HT1080 (cell line): ENCODE measurements at places on chromosomes 3 and 15. TPM values are rescaled to one million over a fixed set of nuclear protein-coding genes. Genes with fewer than 3 reads are reported as not detected.
A peak's percentile ranks its signal among the peaks of the same experiment; 100 is the strongest.

The TMOD2 gene
- 0.73 and 2.2 TPM in 2 replicates for total RNA-seq

DNA sequence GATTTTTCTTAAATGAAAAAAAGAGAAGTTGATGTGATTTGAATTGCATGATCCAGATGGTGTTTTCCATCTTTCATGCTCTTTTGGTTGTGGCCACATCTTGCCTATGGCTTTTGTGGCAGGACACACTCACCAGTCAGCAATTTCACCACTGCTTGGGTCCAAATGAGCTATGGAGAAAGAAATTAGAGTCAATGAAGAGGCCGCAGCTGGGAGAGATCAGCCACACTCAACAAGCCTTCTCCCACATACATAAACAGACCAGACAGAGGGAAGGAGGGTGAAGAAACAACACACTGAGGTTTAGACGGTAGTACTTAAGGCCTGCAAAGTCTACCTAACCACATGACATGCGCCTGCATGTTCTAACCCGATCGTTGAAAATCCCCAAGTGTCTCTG, 110.7 kb upstream of the CDIN1 start:
- DNase-seq, result peak; percentile 39

The NR2E3 gene
- total RNA-seq, result not detected in 2 replicates

- DNase-seq, result peak; percentile 17
Observed at GRCh38 chr15:80242132-80242769, 9.8 kb downstream of the CTXND1 start.

The OR5K3 gene
- total RNA-seq, result not detected in 2 replicates

DNA sequence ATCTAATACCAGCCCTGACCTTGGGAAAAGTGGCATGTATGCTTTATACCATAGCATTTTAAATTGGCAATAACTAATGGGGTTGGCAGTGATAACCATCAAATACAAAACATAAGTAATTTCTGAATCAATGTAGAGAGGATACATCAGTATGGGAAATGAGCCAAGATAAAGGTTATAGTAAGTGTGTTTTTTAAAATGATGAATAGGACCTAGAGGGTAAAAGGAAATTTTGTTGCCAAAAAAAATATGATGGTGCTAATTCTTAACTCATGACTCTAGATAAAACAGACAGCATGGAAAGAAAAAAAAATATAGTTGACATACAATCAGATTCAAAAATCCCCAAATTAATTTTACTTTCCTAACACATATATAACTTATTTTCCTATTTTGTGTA, 75.4 kb upstream of the ROBO1 start:
- DNase-seq, result no peak

The SLC6A11 gene
- total RNA-seq, result not detected in 2 replicates

The GNAT1 gene
- total RNA-seq, result not detected in 2 replicates

The GP9 gene
- total RNA-seq, result not detected in 2 replicates

GRCh38 chr3:51173518-51174271, 211.4 kb upstream of the MANF start:
- no peak for DNase-seq

The ADCY5 gene
- 0.30 and 1.7 TPM in 2 replicates for total RNA-seq

The SLC12A1 gene
- total RNA-seq, result not detected in 2 replicates

GRCh38 chr15:68572921-68573320, 5.9 kb upstream of the CORO2B start:
- no peak for DNase-seq

DNA sequence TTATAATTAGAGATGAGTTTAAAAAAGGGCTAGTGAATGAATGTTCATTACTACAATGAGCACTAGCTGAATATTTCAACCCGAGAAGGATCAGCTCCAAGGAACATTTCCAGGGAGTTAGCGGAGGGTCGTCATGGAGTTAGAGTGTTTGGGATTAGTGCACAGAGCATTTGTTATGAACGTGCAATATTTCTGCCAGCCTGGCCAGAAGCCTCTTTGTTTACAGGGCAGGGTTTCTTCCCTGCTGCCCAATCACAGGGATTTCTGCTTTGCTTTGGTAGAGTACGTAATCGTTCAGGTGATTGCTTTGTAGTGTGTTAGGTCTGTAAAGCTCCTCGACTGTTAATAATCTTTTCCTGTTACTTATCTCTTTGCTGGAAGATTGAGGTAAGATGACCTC, 5.9 kb downstream of the CGNL1 start:
- DNase-seq, result no peak

GRCh38 chr3:23546181-23546580, 259.6 kb upstream of the UBE2E1 start:
- no peak for DNase-seq

GRCh38 chr3:16587047-16587680, 18.1 kb downstream of the DAZL start:
- no peak for DNase-seq

GRCh38 chr3:133486658-133487057, 86.8 kb downstream of the BFSP2 start:
- no peak for DNase-seq

GRCh38 chr3:45525920-45526203, 68.7 kb upstream of the LIMD1 start:
- DNase-seq, result no peak

GRCh38 chr3:171643681-171644080, 166.6 kb downstream of the PLD1 start:
- no peak for DNase-seq

GRCh38 chr3:131714585-131715220, 211.9 kb upstream of the MRPL3 start:
- no peak for DNase-seq

DNA sequence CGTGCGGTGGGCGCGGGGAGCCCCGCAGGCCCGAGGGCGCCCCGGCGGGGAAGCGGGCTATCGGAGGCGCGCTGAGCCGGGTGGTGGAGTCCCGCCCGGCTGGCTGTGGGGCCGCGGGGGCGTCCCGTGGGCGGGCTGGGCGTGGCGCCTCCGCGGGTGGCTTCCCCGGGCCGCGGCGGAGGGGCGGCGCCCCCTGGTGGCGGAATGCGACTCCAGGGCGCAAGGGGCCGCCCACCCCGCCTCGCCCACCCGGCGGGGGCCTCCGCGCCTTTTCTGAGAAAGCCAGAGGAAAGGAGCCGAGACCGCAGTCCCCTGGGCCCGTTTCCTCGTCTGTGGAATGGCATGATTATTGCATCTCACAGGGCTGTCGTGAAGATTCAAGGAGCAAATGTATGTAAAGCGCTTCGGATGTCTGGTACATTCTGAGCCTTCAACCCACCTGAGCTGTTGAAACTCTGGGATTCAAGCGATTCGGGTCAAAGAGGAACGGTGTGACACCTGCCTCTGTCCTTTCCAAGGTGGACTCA, 31.9 kb upstream of the RAB6B start:
- no peak for DNase-seq

The COL6A5 gene
- total RNA-seq, result 0.17 and 0.26 TPM in 2 replicates

The TMC3 gene
- not detected in 2 replicates for total RNA-seq

DNA sequence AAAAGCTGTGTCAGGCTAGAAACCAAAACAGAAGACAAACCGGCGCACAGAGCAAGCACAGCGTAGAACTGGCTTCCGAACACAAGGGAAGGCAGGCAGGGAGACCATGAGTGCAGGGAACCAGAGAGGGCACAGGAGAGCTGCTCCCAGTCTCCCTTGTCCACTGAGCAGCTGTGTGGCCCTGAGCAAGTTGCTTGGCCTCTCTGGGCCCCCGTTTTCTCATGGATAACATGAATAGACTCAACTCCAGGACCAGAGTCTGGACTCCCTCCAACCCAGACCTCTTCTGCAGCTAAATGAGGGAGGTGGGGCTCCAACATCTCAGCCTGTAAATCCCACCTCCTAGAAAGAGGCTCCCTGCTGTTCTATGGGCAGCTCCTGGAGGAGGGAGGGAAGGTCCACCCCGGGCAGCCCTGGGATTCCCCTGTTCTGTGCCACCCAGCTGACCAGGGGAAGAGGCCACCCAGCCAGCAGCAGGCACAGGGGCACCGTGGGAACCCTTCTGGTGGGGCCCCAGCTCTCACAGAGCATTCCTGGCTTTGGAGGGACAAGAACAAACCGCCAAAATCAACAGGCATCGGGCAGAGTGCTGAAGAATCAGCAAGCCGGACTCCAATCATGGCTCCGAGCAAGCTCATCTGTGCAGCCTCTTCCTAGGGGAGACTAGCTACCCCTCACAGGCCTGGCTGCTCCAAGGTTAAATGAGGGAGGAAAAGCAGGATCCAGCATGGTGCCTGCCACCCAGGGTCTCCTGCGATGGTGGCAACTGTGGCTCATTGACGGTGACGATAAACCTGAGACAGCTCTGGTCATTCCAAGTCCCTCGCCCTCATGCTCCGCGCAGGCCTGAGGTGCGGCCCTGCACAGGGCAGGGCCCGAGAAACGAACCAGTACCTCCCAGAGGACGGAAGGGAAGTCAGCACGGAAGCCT, 15.1 kb downstream of the XXYLT1 start:
- DNase-seq, result no peak

DNA sequence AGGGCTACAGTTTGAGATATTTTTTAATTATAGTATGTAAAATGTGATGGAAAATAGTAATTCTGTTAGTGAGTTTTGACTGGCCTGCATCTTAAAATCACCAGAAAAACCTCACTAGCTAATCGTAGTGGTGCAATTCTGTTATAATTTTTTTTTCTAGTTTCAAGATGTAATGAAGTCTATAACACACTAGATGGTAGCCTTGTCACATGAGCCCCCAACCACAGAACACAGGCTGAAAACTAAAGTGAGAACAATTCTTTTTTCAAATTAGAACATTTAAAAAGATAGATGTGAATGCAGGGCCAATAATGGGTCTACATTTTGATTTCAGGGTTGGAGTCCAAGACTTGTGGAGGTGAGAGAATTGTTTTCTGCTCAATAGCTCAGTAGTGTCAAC, 83.3 kb upstream of the KCNH8 start:
- DNase-seq, result peak; percentile 10

- no peak for DNase-seq
Observed at GRCh38 chr15:27422997-27423396, 452.0 kb downstream of the GABRG3 start.

The P2RY1 gene
- 5.1 and 5.6 TPM in 2 replicates for total RNA-seq

- DNase-seq, result no peak
Observed at GRCh38 chr3:114454551-114455251, 160.9 kb downstream of the TIGIT start.

The RNU6-1 gene
- total RNA-seq, result not detected in 2 replicates

The GLDN gene
- total RNA-seq, result not detected in 2 replicates

The GOLGA8R gene
- total RNA-seq, result 0.17 and 0.69 TPM in 2 replicates

DNA sequence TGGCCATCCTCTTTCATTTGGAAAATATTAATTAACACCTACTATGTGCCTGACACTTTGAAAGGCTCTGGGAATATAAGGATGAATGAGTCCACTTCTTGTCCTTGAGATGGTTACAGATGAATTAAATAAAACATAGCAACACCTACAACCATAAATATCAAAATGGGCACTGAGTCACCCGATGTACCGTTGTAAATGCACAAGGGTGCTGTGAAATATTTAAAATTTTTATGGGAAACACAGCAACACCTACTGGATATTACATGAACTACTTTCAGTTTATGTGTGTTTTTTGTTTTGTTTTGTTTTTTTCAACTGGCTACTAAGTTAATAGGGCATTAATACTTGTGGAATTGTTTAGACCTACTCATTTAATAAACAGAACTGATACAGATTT, 239.0 kb upstream of the NAALADL2 start:
- peak; percentile 36 for DNase-seq

DNA sequence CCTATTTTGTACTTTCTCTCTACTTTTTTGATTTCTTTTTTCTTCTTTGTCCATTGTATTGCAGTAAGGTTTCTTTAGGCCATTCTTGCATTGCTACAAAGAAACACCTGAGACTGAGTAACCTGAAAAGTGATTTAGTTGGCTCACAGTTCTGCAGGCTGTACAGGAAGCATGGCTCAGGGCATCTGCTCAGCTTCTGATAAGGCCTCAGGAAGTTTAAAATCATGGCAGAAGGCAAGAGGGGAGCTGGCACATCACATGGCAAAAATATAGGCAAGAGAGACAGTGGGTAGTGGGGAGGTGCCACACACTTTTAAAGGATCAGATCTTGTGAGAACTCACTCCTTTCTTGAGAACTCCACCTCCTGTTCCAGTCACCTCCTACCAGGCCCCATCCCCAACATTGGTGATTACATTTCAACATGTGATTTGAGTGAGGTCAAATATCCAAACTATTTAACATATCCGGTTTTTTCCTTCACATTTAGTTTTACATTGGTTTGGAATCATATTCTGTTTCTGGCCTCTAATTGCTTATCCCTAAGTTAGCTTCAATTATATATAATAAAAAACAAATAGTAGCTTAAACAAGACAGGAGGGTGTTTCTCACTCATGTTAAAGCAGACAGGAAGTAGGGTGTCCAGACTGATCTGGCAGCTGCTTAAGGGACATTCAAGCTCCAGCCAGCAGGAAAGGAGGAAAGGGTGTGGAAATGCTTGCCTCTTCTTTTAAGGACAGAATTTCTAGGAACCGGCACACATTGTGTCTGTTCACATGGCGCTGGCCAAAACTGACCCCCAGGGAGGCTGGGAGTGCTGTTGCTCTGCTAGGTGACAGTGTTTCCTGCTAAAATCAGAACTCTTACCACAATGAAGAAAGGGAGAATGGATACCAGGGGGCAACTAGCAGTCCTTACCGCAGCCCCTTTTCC, 28.8 kb upstream of the SKOR1 start:
- DNase-seq, result no peak

GRCh38 chr3:89353465-89353864, 246.0 kb downstream of the EPHA3 start:
- DNase-seq, result peak; percentile 28

- peak; percentile 42 for DNase-seq
Observed at GRCh38 chr3:98021830-98022560, 13.1 kb downstream of the GABRR3 start.

GRCh38 chr3:42493798-42494151, 8.7 kb upstream of the VIPR1 start:
- DNase-seq, result no peak

DNA sequence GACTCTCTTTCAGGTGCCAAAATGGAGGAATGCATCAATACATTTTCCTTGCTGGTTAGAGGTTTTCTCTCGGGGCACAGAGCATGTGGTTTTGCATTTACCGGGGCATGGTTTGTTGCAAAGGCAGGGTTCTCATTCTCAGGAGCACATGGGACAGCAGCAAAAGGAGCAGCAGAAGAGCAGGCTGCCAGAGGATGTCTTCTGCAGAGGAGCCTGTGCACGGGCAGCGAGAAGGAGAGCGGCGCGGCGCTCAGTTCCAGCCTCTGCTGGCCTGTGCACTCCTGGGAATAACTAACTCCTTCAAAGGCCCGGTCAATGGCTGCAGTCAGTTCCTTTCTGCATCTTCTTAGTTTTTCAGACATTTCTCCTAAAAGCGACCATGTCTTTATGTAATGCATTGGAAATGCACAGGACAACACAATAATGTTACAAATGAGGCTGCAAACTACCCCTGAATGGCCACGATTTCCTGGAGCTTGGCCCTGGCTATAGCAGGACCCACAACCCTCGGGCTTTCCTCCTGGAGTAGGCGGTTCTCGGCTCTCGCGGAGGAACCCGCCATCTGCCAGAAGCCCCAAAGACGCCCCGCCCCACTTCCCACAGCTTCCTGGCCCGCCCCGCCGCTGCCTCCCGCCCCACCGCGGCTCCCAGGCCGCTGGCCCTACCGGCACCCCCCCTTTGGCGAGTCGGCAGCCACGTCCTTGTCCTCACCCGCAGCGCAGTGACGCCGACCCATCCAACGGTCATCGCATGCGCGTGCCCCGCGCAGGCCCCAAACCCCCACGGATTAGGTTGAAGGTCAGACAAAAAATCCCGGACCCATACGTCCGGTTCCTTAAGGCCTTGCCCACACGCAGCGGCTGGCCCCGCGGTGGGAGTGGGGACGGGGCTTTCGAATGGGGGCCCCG, at the start of gene C3orf62:
C3orf62 (minus strand) TSS at position 758 of the 908 bp plus-strand sequence; CDS start at position 398, 360 bp downstream.
- no peak for DNase-seq

The CRYBG3 gene
- 10.9 and 12.4 TPM in 2 replicates for total RNA-seq

The GASK1A gene
- total RNA-seq, result 0.17 TPM in 1 of 2 replicates, not detected in the other

GRCh38 chr15:56886363-56886931, 32.0 kb upstream of the TCF12 start:
- DNase-seq, result no peak

The CHST2 gene
- 30.9 and 36.9 TPM in 2 replicates for total RNA-seq

- peak; percentile 9 for DNase-seq
Observed at GRCh38 chr3:73766599-73767381, 142.0 kb upstream of the PDZRN3 start.
